Thyroid gland (tissue), 4 donors: ENCODE measurements at places on chromosomes 12 and 14. TPM values are rescaled to one million over a fixed set of nuclear protein-coding genes. Genes with fewer than 3 reads are reported as not detected.

DNA sequence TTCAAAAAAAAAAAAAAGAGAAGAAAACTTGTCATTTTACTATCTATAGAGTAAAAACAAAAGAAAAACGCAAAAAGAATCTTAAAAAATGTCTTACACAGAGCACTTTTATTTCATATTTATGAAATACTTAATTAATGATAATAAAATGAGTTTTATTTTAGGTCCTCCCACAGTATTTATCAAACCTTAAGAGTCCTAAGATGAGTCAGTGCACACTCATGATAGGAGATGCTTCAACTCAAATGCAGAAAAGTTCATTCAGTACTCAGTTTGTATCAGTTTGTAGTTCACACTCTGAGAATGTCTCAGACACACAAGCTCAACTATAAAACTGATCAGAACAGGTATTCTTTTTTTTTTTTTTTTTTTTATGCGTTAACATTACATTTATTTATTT is 41.7 kb downstream of the TRIM9 start:
- no peaks in the 10 kb centered on the region for H3K36me3 ChIP-seq
- DNase-seq: no peak
- no peak overlapping the region for H3K4me3 ChIP-seq
- H3K27ac ChIP-seq: no peak overlapping the region

DNA sequence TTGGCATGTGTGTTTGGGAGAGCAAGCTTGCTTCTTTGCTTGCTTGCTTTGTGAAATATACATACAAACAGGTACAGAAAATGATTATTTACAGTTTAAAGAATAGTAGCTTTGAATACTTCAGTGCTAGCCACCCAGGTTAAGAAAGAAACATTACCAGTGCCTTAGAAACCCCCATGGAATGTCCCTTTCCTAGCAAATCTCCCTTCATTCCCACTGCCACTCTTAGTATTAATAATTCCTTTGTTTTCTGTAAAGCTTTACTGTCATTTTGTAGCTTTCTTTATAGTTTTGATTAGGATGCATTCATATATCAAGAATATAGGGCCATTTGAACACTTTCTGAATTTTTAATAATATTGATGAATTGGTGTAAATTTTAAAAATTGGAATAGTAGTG is 9.5 kb downstream of the SRGAP1 start:
- H3K27me3 ChIP-seq: no peaks in the 10 kb centered on the region
- H3K27ac ChIP-seq: no peak overlapping the region
- H3K4me3 ChIP-seq: no peak overlapping the region
- peaks cover 19% of the 10 kb centered on the region for H3K4me1 ChIP-seq

DNA sequence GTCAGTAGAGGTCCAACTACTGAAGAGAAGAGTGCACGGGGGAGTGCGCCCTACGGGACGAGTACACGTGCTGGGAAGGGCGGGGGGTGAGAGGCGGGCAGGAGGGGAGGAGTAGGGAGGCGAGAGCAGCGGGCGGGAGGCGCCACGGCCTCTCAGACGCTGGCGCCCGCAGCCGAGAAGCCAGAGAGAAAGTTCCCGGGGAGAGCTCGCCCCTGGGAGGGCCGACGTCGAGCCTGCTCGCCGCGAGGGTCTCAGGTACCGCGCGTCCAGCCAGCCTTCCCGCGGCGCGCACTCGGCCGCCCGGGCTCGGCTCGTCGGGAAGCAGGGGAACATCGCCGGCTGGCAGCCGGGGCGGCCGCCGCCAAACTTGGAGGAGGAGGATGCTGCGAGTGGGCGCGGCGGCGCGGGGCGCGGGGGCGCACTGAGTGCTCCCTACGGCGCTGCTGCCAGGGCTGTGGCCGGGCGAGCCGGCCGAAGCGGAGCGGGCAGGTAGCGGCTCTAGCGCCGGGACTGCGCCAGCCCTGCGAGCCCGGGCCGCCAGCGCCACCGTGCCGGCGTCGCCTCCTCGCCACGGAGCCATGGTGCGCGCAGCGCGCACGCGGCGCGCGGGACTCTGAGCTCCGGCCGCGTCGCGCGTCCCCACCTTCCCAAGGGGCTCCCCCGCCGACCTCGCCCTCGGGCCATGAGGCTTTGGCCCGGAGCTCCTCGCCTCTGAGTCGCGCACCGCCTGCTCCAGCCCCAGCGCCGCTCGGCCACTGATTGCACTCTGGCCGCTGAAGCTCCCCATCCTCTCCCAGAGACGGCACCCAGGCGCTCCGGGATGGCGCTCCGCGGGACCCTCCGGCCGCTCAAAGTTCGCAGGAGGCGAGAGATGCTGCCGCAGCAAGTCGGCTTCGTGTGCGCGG is at the start of gene SLC24A4:
TSS of gene SLC24A4 (plus strand) at position 155 of the 905 bp plus-strand sequence. CDS start at position 821, 666 bp downstream.
- DNase-seq: no peak
- no peak within 1 kb of the TSS for H3K27ac ChIP-seq
- no peak within 1 kb of the TSS for H3K4me3 ChIP-seq

DNA sequence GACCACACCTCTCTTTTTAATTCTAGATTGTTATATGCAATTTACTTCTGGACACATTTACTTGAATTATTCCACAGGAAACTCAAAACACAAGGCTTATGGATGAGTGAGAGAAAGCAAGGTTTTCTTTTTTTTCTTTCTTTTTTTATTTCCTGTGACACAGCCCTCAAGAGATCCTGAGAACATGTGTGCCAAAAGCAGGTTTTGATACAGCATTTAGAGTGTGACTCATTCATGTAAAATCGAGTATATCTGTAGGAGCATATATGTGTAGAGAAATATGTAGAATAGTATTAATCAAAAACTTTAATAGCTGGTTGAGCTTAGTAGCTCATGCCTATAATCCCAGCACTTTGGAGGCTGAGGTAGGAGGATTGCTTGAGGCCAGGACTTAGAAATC is 4.4 kb upstream of the MAX start:
- H3K4me1 ChIP-seq: no peaks in the 10 kb centered on the region
- no peaks in the 10 kb centered on the region for H3K27me3 ChIP-seq
- H3K4me3 ChIP-seq: no peak overlapping the region
- no peaks in the 10 kb centered on the region for H3K36me3 ChIP-seq

The POU6F1 gene
- total RNA-seq: 16.6 TPM

The TSPAN19 gene
- total RNA-seq: not detected

The ADCY4 gene
- 43.1 TPM for total RNA-seq
